ENCODE measurements at places on chromosomes 5 and 9.

- no peak for DNase-seq
Measured at GRCh38 chr5:137761566-137761965, 7.4 kb upstream of the HNRNPA0 start.

GRCh38 chr5:39761199-39761950 is 336.6 kb upstream of the DAB2 start:
- no peak for DNase-seq

- DNase-seq, result no peak
Measured at GRCh38 chr9:121885345-121885901, 207.7 kb downstream of the TTLL11 start.

- no peak for DNase-seq
Measured at GRCh38 chr5:74552101-74552500, 88.4 kb downstream of the ENC1 start.

GRCh38 chr5:173420108-173420507 is 91.9 kb upstream of the STC2 start:
- peak; percentile 48 for DNase-seq

DNA sequence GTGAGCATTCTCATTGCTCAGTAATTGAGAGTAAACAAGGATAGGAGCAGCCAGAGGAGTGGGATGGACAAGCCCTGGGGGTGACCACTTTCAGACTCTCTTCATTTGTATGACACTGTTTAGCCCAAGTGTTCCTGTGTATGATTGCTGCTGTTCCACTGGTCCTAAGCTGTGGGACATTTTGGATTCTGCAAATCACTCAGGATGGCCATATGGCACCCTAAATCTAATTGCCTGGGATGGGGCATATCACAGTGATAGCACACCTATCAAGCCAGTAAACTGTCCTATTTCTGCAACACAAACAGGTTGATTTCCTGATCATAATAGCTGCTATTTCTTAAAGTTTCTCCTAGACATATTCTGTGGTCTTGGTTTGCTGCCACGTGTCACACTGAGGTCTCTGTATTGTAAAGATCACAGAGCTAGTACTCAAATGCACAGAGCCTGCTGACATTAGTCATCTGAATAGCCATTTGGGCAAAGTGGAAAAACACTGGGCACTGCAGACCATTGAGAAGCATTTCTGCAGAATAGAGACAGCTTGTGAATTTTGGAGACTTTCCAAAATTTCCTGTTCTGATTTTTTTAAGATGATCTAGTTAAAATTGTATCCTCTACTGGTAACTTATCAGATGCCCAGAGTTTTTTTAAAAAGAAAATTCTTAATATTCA is 320.2 kb downstream of the RFX3 start:
- DNase-seq, result no peak

DNA sequence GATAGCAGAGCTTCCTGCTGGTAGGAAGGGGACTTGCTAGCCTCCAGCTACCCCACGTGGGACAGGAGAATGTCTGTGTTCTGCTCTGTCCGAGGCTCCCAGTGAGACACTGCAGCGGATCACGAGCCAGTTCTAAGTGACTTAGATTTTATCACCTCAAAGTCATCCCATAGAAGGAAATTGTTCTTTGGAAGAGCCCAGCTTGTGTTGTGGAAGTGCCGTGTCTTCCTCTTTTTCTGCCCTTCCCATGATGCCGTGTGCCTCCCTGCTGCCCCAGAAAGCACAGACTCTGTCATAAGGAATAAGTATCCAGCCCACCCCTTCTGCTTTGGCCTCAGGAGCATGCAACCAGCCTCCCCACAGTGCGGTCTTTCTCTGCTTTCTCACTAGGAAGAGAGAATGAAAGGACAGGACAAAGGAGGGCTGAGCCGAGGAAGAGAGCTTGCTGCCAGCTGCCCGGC is 35.6 kb downstream of the RUFY1 start:
- DNase-seq, result no peak

Measured in GM03348 (cell line).